ENCODE measurements at places on chromosomes 7 and 10.

DNA sequence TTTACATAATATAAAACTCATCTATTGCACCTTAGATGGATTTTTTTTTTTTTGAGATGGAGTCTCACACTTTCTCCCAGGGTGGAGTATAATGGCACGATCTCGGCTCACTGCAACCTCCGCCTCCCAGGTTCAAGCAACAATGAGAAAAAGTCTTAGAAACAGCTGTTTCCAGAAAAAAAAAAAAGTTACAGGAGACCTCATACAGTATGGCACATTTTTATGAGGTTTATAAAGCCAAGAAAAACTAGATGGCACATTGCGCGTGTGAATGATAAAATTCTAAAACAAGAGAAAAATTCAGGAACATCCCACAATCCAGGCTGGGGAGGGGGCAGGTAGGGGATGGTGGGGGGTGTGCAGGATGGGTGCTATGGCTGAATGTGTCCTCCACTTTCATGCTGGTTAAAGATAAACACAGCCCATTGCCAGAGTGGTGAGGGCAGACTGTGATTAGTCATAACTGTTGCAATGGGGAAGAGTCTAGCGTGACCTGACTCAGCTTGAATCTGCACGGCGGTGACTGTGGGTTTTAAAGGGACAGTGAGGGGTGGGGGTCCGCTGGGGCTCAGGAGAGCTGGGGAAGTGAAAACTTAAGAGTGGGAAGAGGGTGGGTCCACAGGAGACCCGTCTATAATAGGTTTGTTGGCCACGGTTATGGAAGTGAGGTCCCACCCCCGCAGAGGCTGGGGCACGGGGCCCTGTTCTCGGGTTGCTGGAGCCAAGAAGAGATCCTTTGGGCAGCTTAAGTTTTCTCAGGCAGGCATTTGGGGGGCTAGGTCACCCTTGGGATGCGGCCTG lies 11.9 kb upstream of the LRRC27 start:
- peak; percentile 46 for DNase-seq

GRCh38 chr10:10765017-10765416 lies 252.7 kb upstream of the CELF2 start:
- DNase-seq = no peak

- no peak for DNase-seq
Observed at GRCh38 chr7:142560166-142560565, 189.1 kb upstream of the PRSS1 start.

DNA sequence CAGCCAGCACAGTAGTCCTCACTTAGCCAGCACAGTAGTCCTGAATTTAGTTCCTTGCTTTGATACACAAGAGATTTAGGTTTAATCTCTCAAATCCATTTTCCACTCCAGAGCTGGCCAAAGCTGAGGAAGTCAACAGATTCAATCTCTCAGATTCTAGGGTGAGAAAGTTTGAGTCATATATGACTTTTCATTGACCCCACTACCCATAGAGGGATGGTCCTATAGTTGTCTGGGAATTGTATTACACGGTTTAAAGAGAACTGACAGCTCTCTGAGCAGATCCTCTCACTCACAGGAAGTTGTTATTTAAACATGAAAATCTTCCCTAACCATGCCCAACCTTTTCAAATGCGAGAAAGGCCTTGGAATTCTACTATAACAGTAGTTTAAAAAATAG lies 641.8 kb upstream of the SEMA3D start:
- no peak for DNase-seq

DNA sequence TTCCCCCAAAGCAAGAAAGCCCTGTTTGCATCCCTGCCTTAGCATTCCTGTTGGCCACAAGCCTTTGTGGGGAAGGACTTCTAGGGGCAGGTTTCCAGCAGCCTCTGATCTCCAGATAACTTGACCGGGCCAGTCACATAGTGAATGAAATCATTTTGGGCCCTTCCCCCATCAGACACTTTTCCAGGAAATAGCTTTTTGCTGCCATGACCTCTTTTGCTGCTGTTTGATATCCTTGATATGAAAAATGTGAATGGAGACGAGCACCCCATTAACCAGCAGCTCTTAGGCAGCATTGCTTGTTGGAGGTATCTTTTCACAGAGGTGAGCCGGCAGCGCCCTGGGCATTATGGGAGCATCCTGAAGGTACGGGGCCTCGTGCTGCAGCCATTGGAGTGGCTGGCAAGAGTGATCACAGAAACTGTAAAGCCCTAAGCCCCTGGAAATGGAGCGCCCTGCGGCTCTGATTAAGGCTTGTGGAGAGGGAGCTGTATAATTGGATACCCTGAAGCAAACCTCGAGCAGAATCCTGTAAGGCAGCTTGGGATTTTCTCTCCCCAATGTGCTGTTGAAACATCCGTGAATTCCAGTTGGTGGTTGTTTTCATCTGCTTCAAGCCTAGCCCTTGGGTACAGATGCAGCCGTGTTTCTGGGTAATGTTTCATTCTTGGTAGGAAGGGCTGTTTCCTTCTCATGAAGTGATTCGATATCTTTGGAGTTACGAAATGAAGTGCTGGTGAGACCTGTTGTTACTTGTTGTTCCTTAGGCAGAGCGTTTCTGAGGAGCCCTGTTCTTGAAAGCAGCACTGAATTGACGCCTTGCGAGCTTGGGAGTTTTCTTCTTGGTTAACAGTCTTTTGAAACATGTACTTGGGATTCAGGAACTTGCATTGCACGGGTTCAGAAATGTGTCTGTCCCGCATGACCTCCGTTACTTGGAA lies 179.0 kb downstream of the PTEN start:
- DNase-seq = no peak

DNA sequence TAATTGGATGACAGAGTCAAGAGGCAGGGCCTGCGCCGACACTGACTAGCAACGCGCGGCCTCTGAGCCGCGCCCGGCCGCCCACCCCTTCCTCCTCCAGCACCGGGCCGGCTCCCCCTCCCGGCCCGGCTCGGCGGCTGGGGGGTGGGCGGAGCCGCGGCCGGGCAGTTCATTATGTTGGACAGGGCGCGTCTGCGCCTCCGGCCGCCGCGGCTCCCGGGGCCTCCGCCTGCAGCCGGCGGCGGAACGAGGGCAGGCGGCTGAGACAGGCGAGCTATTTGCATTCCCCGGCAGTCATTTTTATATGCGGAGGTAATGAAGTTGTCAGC lies 106.7 kb downstream of the SNX10 start:
- DNase-seq = no peak

GRCh38 chr10:79429751-79430150 lies 15.7 kb downstream of the ZCCHC24 start:
- no peak for DNase-seq

DNA sequence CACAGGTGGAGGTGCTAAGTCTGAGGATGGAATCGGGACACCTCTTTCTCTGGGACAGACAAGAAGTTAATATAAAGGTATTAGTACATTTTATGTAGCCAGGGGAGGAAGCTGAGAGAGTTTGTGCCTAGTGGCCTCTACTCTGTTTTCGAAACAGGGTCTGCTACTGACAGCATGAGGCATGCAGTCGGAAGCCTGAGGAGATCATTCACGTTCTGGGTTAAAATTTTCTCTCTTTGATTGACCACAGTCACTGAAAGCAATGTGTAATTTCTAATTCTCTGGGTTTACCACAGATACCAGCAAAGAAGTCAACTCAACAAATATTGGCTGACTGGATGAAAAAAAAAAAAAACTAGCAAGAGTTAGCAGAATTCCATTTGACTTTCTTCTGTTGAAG lies 53.3 kb upstream of the KCTD7 start:
- no peak for DNase-seq

GRCh38 chr10:21519941-21520436 lies 5.5 kb downstream of the SKIDA1 start:
- DNase-seq = no peak
